ENCODE measurements at places on chromosomes 5 and 9.

GRCh38 chr9:479304-479970 is 264.8 kb downstream of the DOCK8 start:
- DNase-seq: no peak

GRCh38 chr9:79682076-79682736 is 110.4 kb downstream of the TLE4 start:
- no peak for DNase-seq

DNA sequence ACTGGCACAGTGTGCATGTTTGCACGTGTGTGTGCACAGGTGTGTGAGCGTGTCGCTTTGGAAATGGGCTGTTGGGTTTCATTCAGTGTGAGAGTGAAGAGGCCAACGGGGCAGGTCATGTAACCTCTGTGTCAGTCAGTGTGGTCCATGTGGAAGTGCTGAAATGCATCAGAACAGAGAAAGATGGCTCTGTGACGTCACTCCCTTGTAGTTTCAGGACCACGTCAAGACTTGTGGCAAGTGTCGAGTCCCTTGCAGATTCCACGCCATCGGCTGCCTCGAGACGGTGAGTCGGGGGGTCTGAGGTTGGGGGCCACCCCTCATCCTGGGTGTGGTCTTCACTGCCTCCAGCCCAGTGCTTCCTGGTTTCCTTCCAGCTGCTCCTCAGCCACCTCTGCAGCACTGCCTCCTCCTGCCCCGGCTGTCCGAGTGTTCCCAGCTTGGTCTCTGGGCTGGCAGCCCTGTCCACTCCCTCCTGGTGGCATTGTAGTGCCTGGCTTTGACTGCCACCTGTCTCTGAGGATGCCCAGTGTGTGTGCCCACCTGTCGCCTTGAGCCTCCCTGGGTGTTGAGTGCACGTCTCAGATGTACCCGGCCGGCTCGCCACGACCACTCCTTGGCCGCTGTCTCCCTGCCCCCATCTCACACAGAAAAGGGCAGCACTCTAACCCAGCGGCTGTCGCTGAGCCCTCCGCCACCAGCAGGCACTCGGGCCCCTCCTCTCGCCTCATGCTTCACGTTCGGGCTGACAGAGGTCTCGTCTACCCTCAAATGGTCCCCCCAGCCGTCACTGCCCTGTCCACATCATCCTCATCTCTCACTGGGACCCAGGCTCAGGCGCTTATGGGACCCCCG is 28.0 kb downstream of the FBXW5 start:
- no peak for DNase-seq

- DNase-seq: no peak
Measured at GRCh38 chr5:54628050-54628449, 110.5 kb downstream of the SNX18 start.

DNA sequence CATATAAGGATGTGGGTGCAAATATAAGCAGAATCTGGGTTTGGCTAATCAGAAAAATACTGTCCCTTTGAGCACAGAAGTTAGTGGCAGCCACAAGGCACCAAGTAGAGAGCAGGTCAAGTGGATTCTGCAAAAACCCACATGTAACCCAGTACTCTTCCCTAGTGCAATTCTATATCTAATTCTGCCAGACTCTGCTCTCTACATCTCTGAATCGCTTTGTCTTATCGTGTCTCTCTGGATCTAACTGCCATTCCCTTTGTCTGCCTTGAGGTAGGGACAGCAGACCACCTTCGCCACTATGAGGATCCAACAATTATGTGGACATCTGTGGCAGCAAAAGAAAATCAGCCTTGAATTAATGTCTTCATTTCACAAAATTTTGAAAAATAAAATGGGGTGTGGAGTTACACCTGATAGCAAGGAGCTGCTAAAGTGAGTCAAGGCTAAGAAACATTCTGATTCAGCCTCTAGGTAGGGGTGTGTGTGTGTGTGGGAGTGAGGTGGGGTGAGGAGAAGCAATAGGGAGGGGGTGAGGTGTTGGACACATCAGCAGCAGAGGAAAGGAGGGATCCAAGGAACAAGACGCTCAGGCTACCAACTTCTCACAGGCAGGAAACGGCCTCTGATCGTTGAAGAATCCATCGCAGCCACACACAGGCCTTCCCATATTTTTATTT is 33.7 kb upstream of the ZNF366 start:
- no peak for DNase-seq

DNA sequence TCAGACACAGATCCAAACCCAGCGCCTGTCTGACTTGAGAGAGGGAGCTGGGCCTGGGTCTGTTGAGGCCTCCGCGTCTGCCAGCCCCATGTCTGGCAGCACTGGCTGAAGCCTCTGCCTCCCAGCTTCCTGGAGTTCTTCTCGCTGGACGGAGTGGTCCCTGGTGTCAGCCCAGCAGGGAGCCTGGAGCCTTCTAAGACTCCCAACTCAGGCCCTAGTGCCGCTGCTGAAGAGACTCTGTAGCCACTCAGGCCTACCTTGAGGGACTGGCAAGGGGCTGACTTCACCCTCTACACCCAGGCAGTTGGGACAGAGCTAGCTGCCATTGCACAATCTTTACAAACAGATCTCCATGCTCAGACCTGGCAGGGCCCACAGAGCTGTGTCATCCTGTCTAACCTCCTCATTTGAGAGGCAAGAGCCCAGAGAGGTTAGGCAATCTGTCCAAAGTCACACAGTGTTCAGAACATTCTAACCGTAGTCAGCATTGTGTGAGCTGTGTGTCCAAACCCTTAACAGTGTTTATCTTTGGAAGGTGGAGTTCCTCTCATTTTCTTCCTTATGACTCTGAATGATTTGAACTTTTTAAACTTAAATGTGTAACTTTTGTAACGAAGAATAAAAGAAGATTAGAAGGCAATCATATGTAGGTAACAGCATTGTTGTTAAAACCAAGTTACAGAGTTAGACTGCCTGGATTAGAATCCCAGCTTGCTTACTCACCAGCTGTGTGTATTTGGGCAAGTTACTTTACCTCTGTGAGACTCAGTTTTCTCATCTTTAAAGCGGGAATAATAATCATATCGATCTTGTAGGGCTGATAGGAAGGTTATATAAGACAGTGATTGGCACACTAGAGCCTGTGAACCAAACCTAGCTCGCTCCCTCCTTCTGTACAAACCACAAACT is 4.6 kb upstream of the DUSP1 start:
- DNase-seq: peak; percentile 89

- no peak for DNase-seq
Measured at GRCh38 chr9:83469722-83470121, 68.5 kb downstream of the FRMD3 start.

DNA sequence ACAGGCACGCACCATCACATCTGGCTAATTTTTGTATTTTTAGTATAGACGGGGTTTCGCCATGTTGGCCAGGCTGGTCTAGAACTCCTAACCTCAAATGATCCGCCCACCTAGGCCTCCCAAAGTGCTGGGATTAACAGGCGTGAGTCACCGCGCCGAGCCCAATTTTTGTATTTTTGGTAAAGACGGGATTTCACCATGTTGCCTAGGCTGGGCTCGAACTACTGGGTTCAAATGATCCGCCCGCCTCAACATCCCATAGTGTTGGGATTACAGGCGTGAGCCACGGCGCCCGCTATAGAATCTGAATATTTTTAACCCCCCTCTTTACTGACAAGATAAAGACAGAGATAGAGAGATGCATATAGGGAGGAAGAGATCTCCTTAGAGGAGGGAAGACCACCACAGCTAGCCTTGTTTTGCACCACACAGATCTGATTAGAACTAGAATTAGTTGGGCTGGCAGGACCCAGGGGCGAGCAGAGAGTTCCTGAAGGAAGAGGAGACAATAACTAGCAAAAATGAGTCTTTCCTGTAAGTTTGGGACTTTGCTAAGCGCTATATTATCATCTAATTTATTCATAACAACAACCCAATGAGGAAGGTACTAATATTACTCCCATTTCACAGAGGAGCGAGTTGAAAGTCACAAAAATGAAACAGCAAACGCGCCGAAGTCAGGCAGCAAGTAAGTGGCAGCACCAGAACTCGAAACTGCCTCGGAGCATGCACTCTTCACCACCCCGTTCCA is 1.5 kb upstream of the ANKHD1 start:
- no peak for DNase-seq

- DNase-seq: no peak
Measured at GRCh38 chr9:34636791-34637355, 714 bp downstream of the SIGMAR1 start.
